ENCODE measurements at places on chromosomes 5 and 9.
A peak's percentile ranks its signal among the peaks of the same experiment; 100 is the strongest.

- DNase-seq, result no peak
Observed at GRCh38 chr5:144307736-144308135, 137.1 kb downstream of the KCTD16 start.

DNA sequence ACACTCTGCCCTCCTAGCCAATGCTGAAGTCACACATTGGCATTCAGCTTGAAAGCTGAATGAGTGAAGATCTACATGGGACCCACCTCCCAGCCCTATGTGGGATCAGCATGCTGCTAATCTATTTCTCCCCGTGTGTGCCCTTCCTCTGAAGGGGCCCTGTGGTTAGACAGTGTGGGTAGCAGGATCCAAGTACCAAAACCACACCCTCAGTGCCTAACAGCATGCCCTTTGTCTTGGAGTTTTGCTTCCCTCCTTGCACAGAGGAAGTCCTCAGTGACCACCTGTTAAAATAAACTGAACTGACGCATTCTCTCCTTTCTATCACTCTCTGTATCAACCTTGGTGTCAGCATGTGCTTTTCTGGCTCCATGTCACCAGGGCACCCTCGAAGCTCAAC, 25.0 kb downstream of the SH3TC2 start:
- no peak for DNase-seq

DNA sequence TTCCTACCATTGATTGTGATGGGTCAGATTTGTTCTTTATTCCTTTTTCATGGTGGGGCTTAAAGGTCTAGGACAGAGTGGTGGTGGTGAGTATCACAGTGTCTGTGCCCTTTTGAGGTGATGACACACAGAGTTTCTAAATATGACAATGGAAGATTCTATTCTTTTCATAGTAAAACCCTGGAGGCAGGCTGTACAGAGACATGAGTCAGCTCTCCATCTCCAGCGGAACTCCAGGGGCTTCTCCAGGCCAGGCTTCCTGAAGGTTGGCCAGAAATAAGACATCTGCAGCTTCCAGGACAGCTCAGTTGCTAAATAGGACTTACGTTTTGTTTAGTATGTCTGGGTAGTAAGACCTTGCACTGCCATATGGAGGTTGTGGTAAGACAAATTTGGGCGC, 229.5 kb downstream of the CD180 start:
- DNase-seq, result no peak

DNA sequence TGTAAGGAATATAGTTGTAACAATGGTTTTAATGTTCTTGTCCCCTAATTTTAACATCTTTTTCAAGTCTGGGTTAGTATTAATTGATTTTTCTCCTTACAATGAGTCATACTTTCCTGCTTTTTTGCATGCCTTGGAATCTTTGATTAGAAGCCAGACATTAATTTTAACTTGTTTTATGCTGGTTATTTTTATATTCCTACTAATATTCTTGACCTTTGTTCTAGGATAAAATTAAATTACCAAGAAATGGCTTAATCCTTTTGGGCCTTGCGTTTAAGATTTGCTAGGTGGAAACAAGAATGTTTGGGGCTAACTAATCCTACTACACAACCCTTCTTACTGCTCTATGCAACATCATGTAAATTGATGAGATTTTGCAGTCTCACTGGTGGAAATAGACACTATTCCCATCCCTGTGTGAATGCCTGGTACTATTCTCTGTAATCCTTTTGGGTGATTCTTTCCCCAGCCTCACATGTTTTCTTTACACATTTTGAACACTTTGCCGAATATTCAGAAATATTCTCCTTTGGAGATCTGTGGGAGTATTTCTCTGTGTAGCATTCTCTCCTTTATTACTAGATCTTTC, 47.2 kb downstream of the ZCCHC7 start:
- no peak for DNase-seq

- no peak for DNase-seq
Observed at GRCh38 chr9:33049680-33050361, 24.7 kb downstream of the DNAJA1 start.

DNA sequence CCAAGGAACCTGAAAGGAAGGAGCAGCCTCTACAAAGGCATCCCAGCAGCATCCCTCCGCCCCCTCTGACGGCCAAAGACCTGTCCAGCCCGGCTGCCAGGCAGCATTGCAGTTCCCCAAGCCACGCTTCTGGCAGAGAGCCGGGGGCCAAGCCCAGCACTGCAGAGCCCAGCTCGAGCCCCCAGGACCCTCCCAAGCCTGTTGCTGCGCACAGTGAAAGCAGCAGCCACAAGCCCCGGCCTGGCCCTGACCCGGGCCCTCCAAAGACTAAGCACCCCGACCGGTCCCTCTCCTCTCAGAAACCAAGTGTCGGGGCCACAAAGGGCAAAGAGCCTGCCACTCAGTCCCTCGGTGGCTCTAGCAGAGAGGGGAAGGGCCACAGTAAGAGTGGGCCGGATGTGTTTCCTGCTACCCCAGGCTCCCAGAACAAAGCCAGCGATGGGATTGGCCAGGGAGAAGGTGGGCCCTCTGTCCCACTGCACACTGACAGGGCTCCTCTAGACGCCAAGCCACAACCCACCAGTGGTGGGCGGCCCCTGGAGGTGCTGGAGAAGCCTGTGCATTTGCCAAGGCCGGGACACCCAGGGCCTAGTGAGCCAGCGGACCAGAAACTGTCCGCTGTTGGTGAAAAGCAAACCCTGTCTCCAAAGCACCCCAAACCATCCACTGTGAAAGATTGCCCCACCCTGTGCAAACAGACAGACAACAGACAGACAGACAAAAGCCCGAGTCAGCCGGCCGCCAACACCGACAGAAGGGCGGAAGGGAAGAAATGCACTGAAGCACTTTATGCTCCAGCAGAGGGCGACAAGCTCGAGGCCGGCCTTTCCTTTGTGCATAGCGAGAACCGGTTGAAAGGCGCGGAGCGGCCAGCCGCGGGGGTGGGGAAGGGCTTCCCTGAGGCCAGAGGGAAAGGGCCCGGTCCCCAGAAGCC, 30.8 kb downstream of the CD180 start:
- peak; percentile 70 for DNase-seq

DNA sequence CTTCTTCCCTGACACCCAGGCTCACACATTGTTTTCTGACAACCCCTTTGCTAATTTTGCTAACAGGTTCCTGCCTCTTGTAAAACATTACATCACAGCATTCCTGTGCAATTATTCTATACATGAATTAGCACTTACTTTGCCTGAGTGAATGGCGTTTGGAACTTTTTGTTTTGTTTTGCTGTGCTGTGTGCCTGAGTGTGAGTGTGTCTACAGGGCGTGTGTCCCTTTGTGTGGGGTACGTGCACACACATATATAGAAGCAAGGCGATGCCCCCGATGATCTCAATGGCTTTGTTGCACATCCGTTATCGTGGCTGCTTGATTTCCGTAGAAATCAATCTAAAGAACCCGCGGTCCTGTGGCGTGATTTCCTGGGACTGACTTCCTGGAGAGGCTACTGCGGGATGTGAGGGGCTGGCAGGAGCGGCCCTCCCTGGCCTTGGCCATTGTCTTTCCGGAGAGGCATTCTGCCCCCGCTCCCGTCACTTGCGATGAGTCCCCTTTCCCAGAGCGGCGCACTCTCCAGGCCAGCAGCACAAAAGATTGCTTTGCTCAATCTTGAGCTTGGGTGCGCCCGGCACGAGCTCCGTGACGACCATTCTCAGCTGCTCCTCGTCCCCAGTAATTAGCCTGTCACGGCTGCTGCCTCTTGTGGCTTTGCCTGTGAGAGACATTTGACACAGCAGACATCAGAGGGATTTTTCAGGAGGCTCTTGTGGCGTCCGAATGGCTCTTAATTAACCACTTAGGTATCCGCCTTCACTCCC, 398.1 kb upstream of the IRX1 start:
- no peak for DNase-seq

DNA sequence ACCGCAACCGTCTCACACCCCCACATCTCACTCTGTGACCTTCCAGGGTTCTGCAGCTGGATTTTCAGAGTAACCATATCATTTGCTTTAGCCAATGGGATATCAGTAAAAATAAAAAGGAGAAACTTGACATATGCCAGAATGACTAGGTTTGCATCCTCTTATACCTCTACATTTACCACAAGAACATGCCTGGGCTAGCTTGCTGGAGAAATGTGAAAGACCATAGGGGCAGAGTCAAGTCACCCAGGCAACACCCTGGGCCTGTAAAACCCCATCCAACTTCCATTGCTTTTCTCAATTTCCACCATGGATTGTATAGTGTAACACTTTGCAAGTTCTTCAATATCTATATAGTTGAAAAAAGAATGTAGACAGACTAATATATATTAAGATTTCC, 731.1 kb downstream of the PTPRD start:
- no peak for DNase-seq

DNA sequence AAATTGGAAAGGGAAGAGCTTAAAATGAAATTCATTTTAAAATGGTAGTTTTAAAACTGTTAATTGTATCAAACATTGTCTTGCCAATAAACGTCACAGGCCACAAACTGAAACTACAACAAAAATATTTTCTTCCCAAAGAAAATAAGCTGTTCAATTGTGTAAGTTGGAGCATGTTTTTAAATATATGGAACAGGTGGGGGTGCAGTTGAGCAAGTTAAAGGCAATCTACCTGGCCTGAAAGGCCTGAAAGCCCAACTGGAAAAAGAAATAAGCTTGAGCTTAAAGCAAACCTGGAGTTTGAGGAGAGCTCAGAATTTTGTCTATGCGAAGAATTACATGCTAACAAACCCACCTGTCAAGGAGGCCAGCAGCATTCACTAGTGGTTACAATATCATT, 439.5 kb downstream of the ACTL7B start:
- DNase-seq, result no peak

DNA sequence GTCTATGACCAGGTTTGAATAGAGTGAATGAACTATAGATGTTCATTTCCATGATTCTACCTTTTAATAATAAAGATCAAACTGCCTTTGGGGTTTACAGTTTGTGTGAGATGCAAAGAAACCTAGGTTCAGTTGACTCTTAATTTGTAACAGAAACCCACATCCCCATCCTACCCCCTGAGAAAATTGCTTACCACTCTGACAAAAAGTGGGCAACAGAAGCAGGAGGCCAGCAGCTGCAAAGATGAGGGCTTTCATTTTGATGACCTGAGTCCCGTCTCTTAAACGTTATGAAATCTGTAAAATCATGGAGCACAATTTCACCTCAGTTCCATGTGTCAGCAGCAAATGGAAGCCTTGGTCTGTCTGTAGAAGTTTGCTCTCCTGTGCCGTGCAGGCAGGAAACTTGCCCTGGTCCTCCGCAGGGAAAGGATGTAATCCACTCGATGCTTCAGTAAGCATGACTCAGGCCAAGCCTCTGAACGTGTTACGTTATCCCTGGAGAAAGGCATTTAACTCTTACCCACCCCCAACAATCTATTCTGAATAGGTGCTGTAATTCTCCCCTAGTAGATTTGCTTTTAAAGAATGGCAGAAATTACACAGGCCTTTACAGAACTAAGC, at the start of gene F2RL2:
Gene F2RL2 (minus strand): TSS at position 431 of the 624 bp plus-strand sequence. CDS start 173 bp downstream, at position 258.
- DNase-seq, result no peak

DNA sequence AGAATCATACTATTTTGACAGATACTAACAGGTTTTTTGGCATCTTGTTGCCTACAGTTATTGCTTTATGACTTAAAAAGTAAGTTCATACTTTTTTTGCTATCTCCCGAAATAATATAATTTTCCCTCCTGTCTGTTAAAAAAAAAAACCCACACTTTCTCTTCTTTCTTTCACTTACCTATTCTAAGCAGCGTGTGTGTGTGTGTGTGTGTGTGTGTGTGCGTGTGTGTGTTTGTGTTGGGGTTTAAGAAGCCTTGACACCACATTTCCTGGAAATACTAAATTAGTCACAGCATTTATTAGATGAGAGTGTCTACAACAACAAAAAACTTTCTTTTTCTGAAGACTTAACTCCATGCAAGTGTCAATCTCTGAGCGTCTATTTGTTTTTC, 12.4 kb downstream of the TNFAIP8 start:
- peak; percentile 66 for DNase-seq

GRCh38 chr5:172436078-172436878, 18.0 kb downstream of the SH3PXD2B start:
- DNase-seq, result no peak

- DNase-seq, result no peak
Observed at GRCh38 chr9:37994639-37995347, 74.2 kb downstream of the SHB start.

DNA sequence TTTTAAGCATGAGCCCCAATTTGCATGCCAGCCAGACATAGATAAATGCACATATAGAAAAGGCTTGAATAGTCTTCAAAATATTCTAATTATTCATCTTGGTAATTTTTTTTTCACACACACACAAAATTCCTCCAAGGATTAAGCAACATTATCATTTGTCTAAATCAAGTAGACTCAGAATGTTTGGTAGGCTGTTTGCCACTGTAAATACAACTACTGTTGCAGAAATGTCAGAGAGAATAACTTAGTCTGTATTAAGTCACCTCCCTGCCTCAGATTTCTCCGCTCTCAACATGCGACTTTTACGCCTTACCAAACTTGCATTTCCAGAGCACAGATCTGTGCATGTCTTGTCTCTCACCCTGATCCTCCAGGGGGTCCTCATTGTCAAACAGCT, 265.6 kb upstream of the C9orf72 start:
- no peak for DNase-seq

- DNase-seq, result no peak
Observed at GRCh38 chr9:120542701-120543490, 37.1 kb downstream of the CDK5RAP2 start.

DNA sequence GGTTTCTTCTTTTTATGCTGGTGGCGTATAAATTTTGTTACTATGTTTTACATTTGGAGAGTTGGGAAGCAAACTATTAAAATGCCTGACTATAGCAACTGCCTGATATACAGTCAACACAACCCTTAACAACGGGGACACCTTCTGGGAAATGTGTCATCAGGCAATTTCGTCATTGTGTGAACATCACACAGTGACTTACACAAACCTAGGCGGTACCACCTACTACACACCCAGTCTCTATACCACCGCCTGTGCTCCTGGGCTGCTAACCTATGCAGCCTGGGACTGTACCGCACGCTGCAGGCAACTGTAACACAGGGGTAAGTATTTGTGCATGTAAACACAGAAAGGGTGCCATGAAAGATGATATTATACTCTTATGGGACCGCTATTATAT, 1.3 kb upstream of the CDHR2 start:
- no peak for DNase-seq

DNA sequence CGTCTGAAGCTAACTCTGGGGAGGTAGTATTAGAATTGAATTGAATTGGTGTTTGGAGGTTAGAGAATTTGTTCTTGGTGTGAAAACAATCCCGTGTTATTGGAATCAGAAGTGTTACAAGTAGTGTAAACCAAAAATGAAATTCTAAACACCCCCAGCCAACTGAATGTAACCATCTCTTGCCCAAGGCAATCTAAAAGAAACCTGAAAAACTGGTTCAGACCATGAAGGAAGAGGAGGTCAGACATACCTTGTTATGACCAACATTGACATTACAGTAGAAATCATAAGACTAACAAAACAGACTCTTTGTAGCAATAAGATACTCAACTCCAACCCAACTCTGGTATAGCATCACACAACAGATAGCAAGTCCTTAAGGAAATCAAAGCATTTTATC, 159.0 kb downstream of the TUSC1 start:
- no peak for DNase-seq

GRCh38 chr9:93048566-93049448, 9.7 kb upstream of the SUSD3 start:
- no peak for DNase-seq
